ENCODE measurements at places on chromosomes 13 and 19.

- peak; percentile 47 for DNase-seq
These were observed 24.8 kb upstream of the SLC1A5 start for GRCh38 chr19:46812977-46813838.

- DNase-seq = no peak
These were observed 4.8 kb downstream of the DHDH start for GRCh38 chr19:48938256-48938655.

DNA sequence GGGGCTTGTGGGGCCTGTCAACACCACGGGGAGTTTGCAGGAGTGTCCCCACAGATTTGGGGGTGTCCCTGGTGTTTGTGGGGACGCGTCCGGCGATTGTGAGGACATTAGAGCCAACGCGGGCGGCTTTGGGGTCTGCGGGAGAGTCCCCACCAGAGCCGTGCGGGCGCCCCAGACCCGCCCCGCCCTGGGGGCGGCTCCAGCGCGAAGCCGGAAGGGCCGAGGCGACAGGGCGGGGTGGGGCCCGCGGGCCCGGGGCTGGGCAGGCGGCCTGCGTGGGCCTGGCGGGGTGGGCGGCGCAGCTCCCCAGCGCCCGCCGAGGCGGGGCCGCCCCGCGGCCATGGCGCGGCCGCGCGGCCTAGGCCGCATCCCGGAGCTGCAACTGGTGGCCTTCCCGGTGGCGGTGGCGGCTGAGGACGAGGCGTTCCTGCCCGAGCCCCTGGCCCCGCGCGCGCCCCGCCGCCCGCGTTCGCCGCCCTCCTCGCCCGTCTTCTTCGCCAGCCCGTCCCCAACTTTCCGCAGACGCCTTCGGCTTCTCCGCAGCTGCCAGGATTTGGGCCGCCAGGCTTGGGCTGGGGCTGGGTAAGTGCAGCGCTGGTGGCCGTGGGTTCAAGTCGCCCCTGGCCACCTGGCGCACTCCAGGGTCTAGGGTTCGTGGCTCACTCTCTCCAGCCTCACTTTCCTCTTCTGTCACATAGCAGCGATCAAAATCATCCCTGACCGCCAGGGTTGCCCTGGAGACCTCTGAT, 10.3 kb downstream of the PDE4A start:
- DNase-seq = peak; percentile 81

GRCh38 chr19:708154-709143, at the start of gene PALM:
Gene PALM, plus strand, starts transcription at chr19:708935. Its CDS starts 212 bp downstream, at chr19:709147.
- DNase-seq = no peak

DNA sequence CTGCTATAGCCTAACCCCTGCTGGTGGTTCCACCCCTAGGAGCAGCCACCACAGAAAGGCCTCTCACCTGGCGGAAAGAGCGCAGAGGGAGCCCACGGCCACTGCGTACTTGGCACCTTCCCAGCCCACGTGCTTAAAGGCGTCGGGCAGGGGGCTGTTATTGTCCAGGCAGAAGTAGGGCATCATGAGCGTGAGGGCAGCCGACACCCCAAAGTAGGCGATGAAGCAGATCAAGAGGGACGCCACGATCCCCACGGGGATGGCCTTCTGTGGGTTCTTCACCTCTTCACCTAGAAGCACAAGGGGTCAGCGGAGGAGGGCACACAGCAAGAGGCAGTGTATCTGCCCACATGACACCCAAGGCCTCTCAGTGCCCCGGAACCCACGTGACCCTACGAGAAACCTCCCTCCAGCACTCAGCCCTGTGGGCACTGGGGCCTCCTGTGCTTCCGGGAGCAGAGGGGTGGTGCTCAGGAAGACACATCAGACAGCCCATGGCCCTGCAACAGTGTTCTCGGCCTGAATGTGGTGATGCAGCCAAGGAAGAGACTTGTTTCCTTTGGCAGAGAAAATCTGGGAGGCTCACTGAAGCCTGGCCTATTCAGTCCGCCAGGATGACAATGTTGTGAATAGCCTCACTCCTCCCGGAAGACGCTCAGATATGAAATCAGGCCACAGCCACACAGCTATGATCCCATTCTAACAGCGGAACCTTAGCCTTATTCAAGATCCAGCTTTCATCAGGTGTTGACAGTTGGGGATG, 72.1 kb downstream of the SLC7A1 start:
- no peak for DNase-seq

GRCh38 chr19:511101-511851, 4.0 kb downstream of the TPGS1 start:
- peak; percentile 97 for DNase-seq

- no peak for DNase-seq
These were observed 107.8 kb downstream of the EDNRB start for GRCh38 chr13:77810878-77811277.

DNA sequence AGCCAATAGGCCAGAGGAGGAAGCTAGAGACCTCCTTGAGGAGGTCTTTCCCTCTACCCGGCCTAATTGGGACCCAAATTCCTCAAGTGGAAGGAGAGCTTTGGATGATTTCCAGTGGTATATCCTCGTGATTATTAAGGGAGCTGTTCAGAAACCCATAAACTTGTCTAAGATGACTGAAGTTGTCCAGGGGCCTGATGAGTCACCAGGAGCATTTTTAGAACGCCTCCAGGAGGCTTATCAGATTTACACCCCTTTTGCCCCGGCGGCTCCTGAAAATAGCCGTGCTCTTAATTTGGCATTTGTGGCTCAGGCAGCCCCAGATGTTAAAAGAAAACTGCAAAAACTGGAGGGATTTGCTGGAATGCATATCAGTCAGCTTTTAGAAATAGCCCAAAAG, 198.1 kb downstream of the ZNF486 start:
- no peak for DNase-seq

- peak; percentile 86 for DNase-seq
These were observed 21.9 kb downstream of the GRIN2D start for GRCh38 chr19:48415395-48415794.

DNA sequence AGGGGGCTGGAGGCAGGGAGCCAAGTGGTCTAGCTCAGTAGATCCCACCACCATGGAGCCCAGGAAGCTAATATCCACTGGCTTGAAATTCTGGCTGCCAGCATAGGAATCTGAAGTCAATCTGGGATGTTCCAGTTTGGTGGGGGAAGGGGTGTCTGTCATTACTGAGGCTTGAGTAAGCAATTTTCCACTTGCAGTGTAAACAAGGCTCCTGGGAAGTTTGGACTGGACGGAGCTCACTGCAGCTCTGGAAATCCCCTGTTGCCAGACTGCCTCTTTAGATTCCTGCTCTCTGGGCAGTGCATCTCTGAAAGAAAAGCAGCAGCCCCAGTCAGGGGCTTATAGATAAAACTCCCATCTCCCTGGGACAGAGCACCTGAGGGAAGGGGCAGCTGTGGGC, 349.2 kb upstream of the KLHL1 start:
- peak; percentile 53 for DNase-seq

DNA sequence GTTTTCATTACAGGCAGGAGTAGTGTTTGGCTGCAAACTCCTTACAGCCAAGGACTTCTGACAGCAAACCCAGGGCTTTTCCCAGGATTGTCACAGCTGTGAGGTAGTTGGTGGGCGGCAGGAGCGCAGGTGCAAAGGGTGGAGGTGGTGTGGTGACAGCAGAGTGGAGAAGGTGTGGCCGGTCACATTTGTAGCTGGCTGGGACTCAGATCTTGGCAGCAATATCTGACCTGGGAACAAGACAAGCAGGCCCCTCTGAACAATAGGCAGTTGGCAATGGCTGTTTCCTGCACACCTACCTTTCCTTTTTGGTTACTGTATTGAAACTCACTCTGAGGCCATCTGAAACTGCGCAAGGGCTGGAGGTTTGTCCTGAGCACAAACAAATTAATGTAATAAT, 327.3 kb downstream of the COG6 start:
- no peak for DNase-seq

DNA sequence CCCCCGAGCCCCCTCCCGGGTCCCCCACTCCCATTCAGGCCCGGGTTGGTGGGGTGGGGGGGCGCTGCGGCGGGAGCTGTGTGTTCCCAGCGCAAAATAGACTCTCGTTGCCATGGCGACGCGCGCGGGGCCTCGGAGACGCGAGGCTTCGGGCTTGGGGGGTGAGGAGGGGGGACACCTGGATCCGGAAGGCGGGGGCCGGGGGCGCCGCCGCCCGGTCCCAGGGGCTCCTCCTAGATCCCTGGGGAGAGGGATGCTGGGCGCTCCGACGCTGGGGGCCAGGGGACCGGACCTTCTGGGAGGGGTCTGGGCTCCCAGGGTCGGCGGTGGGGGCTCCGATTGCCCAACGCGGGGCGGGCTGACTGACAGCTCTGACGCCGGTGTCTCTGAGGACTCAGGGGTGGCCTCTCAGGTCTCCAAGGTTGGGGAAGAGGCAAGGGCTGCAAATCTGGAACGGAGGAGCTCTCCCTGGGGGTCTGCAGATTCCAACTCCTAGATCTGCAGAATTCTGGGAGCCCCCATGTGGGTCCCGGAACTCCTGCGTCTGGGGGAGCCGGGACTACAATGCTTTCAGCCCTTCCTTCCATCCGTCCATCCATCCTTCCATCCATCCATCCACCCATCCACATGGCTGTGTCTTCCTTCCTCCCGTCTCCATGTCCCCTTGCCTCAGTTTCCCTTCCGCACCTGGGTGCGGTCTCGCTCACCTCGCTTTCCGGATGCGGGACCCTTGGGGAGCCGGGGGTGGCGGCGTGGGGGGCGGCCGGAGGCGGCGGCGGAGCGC, 9.1 kb upstream of the SHISA7 start:
- peak; percentile 59 for DNase-seq

DNA sequence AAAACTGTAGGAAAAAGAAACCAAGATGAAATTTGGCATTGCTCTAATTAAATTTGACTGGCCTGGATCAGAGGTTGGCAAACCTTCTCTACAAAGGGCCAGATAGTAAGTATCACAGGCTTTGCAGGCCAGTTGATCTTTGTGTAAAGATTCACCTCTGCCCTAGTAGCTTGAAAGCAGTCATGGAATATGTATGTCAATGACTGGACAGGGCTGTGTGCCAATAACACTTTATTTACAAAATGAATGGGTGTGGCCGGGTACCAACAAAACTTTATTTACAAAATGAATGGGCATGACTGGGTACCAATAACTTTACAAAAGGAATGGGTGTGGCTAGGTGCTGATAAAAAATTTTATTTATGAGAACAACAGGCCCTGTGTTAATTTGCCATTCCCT, 20.0 kb downstream of the SIN3B start:
- DNase-seq = no peak

DNA sequence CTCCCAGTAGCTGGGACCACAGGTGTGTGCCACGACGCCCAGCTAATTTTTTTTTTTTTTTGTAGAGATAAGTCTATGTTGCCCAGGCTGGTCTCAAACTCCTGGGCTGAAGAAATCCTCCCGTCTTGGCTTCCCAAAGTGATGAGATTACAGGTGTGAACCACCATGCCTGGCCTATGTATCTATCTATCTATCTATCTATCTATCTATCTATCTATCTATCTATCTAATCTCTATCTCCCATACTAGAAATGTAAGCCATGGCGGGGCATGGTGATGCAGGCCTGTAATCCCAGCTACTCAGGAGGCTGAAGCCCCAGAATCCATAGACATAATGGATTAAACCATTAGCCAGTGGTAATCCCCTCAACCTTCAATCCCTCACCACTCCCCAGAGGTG, 6.5 kb upstream of the SERTAD3 start:
- no peak for DNase-seq
